ENCODE measurements at places on chromosomes 5 and 9. TPM values are rescaled to one million over a fixed set of nuclear protein-coding genes. Genes with fewer than 3 reads are reported as not detected.

The GABRA6 gene
- total RNA-seq: not detected

The C5orf58 gene
- total RNA-seq: not detected

The TRIM36 gene
- 0.36 TPM for total RNA-seq

The CATSPER3 gene
- 0.36 TPM for total RNA-seq

The PKN3 gene
- total RNA-seq: 3.5 TPM

The RHOBTB3 gene
- total RNA-seq: 349 TPM

The SLC6A19 gene
- total RNA-seq: not detected

The FBLL1 gene
- 0.36 TPM for total RNA-seq

The KIF4B gene
- not detected for total RNA-seq

The IGIP gene
- 10.5 TPM for total RNA-seq

The AGPAT2 gene
- total RNA-seq: 30.0 TPM

The ABHD17B gene
- total RNA-seq: 21.4 TPM

The HACD4 gene
- 6.8 TPM for total RNA-seq

The PCDHA9 gene
- 0.29 TPM for total RNA-seq

The SMAD5 gene
- 58.6 TPM for total RNA-seq

The CCDC183 gene
- not detected for total RNA-seq

The HRCT1 gene
- 1.8 TPM for total RNA-seq

Measured in osteoblast (primary cell).